ENCODE measurements at places on chromosomes 13 and 19.

GRCh38 chr13:69633044-69633443 is 474.6 kb upstream of the ATXN8OS start:
- DNase-seq: no peak

GRCh38 chr13:49452725-49453457 is 8.8 kb downstream of the SETDB2 start:
- DNase-seq: no peak

DNA sequence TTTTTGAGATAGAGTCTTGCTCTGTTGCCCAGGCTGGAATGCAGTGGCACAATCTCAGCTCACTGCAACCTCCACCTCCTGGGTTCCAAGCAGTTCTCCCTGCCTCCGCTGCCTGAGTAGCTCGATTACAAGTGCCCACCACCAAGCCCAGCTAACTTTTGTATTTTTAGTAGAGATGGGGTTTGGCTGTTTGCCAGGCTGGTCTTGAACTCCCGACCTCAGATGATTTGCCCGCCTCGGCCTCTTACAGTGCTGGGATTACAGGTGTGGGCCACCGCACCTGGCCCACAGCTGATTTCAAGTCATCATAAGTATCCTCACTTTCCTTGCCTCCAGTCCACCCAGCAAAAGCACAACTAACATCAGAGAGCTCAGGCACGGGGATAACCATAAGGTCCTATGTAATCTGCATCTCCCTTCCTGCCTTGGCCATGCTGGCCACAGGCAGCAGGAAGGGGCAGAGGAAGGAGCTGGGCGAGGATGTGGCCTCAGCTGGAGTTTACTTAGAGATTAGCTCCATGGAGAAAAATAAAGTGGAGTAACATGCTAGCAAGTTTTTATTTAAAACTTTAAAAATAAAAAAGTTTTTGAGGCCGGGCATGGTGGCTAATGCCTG is 22.9 kb upstream of the ADGRE1 start:
- DNase-seq: no peak

GRCh38 chr19:50741179-50741933 is 18.2 kb downstream of the CLEC11A start:
- DNase-seq: no peak

DNA sequence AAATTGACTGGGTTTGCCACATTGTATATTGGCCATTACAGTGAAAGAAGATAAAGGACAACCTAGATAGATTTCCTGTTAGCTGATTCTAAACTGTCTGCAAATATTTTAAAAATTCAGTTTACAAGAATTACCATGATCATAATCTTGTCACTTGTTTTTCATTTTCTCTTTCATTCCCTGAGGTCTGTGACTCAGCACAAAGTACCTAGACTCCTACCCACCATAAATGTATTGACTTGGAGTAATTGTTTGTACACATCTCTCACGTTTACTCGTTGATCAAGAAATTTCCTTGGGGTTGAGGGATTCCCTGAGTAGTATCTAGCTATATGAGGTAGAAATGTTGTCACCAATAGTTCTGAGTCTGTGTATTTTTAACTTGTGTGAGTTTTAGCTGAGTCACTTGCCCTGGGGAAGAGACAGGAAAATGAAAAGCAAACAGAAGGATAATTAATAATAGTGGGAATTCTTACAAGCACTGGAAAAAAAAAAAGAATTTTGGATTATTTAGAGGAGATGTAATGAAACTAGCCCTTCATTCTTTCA is 299.2 kb upstream of the DACH1 start:
- DNase-seq: no peak

GRCh38 chr13:20106742-20107141 is 54.1 kb downstream of the GJA3 start:
- no peak for DNase-seq

GRCh38 chr13:21009036-21009435 is 52.4 kb downstream of the LATS2 start:
- DNase-seq: no peak
